CD8-positive, alpha-beta memory T cell (primary cell): ENCODE measurements at places on chromosomes 7 and 10. TPM values are rescaled to one million over a fixed set of nuclear protein-coding genes. Genes with fewer than 3 reads are reported as not detected.

DNA sequence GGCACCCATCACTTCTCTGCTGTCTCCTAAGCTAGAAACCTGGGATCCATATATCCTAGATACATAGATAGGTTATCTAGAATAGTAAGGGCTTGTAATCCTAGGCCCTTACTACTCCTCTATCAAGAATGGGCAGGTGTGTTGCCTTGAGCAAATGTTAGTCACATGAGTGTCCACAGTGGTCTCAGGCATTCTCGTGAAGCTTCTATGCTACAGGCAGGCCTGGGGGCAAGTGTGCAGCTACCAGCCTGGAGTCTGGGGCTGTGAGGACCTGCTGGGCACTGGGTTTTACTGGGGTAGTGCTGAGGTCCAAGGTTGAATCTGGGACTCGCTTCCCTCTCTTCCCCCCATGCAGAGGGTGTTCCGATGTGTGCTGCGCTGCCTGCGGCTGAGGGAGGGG, 91.4 kb downstream of the ABCC2 start:
- no peak for DNase-seq

DNA sequence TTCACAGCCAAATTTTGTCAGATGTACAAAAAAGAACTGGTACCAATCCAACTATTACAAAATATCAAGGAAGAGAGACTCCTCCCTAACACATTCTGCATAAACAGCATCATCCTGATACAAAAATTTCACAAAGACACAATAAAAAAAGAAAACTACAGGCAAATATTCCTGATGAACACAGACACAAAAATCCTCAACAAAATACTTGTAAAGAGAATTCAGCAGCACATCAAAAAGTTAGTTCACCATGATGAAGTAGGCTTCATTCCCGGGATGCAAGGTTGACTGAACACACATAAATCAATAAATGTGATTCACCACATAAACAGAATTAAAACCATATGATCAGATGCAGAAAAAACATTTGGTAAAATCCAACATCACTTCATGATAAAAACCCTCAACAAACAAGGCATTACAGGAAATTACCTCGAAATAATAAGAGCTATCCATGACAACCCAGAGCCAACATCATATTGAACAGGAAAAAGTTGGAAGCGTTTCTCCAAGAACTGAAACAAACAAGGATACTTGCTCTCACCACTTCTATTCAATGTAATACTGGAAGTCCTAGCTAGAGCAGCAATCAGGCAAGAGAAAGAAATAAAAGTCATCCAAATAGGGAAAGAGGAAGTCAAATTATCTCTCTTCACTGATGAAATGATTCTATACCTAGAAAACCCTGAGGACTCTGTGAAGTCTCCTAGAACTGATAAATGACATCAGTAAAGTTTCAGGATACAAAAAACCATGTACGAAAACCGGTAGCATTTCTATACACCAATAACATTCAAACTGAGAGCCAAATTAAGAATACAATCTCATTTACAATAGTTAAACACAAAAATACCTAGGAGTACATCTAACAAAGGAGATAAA, 223.1 kb downstream of the REEP3 start:
- no peak for DNase-seq

GRCh38 chr7:103025341-103025740, 49.3 kb downstream of the FBXL13 start:
- DNase-seq, result no peak

DNA sequence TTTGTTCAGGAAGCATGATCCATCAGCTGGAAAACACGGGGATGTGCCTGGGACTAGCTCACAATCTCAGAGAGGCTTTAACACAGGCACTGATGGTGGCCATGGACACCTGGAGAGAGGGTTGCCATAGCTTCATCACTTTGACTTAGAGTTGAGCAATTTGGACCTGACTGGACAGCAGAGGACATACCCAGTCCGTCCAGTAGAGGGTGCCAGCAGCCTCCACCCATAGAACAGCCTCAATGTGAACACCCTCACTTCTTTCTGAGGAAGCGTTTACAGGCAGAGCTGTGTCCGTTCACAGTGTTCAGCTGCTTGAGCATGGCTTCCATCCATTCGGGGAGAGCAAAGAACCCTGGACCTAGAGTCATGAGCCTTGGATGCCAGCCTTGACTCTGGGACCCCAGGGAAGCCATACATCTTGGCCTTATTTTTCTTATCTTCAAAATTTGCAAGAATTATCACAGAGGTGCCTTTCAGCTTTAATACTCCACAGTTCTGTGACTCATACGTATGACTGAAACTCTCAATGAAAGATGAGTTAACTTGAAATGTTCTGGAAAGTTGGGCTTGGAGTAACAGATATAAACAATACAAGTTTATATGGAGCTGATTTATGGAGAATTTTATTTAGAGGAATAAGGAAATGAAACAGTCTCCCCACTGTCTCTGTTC, 302.9 kb upstream of the PODXL start:
- no peak for DNase-seq

DNA sequence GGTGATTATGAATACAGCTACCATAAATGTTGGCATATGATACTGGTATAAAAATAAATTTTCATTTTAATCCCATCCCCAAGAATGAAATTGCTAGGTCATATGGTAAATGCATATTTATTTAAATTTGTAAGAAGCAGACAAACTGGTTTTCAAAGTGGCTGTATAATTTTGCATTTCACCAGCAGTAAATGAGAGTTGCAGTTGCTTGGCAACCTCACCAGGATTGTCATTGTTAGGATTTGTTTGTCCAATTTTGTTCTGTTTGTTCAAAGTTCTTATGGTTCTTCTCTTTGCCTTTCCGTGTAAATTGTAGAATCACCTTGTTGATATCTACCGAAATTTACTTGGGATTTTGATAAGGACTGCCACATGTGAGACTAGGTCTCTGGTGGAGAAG, 237.4 kb downstream of the OTUD1 start:
- no peak for DNase-seq

PDIA4 gene
- polyA plus RNA-seq, result 113 TPM

- no peak for DNase-seq
Measured at GRCh38 chr7:123662293-123662692, 6.6 kb downstream of the LMOD2 start.

UPF2 gene
- 18.5 TPM for polyA plus RNA-seq

DNA sequence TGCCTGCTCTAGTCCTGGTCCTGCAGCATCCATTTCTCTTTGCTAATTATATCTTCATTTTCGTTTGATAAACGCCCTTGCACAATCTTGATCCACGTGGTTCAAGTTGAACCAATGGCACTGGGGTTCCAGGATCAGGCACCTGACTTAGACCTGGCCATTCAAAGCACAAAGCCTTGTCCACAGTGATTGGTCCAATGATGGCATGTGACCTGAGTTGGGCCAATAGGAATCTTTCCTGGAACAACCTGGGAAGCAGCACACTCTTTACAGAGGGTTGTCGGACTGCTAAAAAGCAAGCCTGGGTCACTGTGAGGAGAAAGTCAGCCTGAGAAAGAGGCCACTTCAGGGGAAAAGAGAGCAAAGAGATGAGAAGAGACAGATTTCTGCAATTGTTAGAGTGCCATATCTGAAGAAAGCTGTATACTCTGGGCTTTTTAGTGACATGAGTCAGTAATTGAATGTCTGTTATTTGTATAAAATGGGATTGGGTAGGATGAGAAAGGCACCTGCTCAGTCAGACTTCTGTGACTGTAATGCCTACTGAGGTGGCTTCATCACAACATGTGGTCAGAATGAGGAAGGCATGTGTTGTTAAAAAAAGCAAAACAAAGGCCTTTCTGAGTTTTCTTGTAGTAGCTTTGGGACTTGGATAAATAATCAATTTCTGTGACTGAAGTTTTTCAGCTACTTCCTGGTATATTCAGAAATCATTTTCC, 4.4 kb upstream of the STEAP4 start:
- DNase-seq, result no peak

GRCh38 chr10:10626734-10627133, 390.9 kb upstream of the CELF2 start:
- DNase-seq, result no peak

KIF11 gene
- 1.0 TPM for polyA plus RNA-seq

- DNase-seq, result no peak
Measured at GRCh38 chr7:30880941-30881340, 30.7 kb upstream of the AQP1 start.
